ENCODE measurements at places on chromosomes 5 and 9.

DNA sequence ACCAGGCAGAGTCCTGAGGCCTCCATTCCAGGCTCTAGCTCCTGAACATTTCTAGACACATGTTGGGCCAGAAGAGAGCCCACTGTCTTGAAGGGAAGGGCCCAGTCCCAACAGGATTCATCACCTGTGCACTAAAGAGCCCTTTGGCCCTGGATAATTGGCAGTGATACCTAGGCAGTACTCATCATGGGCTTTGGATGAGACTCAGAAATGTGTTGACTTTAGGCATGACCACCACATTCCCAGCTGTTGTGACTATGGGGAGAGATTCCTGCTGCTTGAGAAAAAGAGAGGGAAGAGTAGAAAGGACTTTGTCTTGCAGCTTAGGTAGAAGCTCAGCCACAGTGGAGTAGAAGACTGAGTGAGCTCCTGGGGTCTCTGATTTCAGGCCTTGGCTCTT, 138.4 kb upstream of the DAPK1 start:
- DNase-seq = no peak

GRCh38 chr5:74369173-74369572, 271.4 kb downstream of the ENC1 start:
- no peak for DNase-seq

- DNase-seq = no peak
These were observed 6.2 kb upstream of the ST6GALNAC4 start for GRCh38 chr9:127923046-127923445.

GRCh38 chr9:34690983-34691935, at the start of gene CCL19:
Gene CCL19 (minus strand): TSS chr9:34691276. CDS start chr9:34691139, 137 bp downstream.
- DNase-seq = no peak

GRCh38 chr5:53350368-53350767, 130.1 kb upstream of the FST start:
- no peak for DNase-seq

- no peak for DNase-seq
These were observed 5.2 kb upstream of the SLC27A4 start for GRCh38 chr9:128335161-128335560.

DNA sequence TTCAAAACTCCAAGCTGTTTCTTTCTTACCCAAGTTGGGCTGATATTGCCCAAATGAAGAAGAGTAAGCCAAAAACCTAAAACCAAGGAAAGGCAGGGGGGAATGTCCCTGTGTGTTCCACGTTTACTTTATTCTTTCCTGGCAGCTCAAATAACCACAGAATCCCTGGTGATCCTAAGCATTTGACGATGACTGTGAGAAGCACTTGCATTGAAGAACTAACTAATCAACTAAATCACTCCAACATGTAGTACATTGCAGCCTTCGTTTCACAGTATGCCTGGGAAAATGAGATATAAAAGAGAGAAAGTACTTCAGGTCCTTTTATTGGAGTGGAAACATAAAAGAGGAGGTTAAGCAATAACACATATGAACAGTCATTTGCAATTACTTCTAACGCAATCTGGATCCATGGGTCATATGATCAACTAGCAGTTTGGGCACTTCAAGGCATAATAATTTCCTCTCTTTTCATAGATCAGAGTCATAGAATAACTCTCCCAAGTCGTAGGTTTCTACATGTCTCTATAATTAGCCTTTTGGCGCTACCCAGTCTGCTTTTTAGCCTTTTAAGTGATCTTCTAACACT, 338.4 kb downstream of the TMEM167A start:
- DNase-seq = no peak

DNA sequence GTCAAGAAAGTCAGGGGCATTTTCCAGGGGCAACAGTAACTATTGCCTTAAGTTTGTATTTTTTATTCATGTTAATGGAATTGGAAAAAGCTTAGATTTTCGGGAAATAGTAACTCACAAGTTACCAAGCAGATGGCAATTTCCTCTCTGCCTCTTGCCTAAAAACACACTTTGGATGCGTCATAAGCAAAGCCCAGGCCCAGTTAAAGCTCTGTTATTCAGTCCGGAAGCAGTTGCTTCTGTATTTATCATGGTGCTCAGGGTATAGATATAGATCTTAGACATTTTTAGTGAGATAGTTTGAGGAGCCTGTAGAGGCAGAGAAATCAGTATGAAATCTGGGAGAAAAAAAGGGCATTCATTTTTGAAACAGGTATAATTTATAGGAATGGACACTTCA, 260.3 kb upstream of the TNC start:
- DNase-seq = no peak

- no peak for DNase-seq
These were observed 825.0 kb downstream of the TLR4 start for GRCh38 chr9:118529210-118529609.

DNA sequence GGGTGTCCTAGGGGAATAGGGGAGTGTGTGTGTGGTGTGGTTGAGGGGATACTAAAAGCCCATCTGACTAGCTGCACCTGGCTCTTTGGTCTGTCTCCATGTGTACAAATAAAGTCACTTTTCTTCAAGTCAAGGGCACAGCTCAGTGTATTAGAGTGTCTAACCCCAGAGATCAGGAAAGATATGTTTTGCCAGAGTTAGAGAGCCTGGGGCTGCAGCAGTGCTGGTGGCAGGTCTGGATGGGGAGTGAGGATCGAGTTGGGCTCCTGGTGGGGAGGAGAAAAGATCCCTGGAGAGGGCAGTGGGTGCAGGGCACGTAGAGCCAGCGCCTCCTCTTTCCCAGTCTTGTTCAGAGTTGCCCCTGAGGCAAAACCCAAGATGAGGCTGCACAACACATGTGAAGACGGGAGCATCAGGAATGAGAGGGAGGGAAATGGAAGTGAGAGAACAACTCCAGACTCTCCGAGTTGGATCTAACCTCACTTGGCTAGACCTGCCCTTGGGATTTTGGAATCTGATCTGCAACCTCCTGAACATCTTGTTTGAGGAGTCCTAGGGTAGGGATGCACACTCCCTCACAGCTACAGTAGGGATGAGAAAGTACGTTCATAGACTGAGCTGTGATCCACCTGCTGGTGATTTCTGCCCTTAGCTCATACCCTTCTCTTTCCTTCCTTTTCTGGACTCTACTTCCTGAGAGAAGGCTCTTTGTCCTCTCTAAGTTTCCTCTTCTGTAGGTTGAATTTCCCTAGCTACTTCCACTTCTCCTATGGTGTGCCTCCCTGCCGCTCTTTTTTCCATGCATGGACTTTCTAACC, 309.9 kb downstream of the ZSWIM6 start:
- DNase-seq = no peak

GRCh38 chr9:109454041-109454440, 44.1 kb downstream of the PTPN3 start:
- no peak for DNase-seq

GRCh38 chr5:30752015-30752414, 441.5 kb upstream of the CDH6 start:
- no peak for DNase-seq

GRCh38 chr9:93127395-93127911, 6.6 kb downstream of the NINJ1 start:
- peak; percentile 6 for DNase-seq

DNA sequence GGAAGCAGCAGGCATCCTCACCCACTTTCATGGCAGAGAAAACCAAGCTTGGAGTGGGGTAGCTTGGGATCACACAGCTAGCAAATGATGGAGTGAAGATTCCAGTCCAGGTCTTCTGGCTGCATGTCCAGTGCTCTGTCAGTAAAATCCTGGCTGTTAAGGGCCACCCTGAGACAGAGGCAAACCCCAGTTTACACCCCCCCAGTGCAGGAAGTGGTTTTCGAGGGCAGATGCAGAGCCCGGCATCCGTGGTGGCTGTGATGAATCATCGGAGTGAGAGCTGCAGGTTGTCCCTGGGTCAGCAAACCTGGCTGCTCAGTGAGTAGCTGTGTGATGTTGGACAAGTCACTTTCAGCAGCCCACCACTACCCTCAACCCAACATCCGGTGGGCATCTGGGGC, 115.4 kb downstream of the RGS3 start:
- peak; percentile 69 for DNase-seq

DNA sequence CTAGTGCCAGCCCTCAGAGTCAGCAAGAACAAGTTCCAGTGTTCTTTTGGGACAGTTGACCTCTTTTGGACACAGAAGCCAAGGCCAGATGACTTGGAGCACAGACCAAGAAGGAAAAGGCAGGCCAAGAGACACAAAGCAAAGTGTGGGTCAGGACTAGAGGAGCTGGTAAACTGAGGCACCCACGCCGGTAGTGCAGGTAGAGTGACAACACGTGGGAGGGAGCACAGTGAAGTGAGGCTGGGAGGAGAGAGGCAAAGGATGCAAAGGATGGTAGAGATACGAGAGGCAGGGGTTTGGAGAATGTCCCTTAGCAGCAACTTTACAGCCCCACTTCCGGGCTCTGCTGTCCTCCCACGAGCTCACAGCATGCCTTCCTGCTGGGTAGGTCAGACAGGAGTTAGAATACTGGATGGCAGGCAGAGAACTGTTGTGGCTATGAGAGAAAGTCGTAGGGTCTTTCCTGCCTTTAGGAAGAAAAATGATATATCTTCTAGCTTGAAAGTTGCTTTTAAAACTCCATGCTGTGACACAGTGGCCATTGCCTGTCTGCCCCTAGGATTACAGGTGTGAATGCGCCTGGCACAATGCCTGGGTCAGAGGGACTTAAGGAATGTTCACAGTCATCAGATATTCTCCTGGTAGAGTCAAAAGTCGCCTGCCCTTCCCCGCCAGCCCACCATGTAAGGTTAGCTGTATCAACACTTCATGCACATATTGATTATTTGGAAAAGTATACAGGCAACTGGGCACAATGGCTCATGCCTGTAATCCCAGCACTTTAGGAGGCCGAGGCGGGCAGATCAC, 97.9 kb downstream of the PDE8B start:
- DNase-seq = no peak

DNA sequence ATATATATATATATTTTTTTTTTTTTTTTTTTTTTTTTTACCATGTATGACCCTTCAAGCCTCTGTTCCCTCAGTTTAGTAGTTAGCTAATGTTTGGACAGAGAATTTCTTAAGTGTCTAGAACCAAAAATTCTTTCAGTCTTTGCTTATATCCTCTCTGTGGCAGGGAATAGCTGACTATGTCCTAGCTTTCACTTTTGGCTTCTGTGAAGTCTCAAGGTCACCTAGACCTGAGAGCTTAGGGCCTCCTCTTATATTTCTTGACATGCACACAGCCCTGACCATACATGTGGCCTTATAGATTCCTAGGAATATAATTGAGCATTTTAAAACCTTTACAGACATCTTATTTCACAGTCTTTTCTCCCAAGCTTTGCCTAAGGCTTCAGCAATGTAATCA, 930.8 kb upstream of the CDH9 start:
- DNase-seq = no peak

GRCh38 chr9:108278341-108278740, 577.4 kb downstream of the ACTL7B start:
- no peak for DNase-seq

DNA sequence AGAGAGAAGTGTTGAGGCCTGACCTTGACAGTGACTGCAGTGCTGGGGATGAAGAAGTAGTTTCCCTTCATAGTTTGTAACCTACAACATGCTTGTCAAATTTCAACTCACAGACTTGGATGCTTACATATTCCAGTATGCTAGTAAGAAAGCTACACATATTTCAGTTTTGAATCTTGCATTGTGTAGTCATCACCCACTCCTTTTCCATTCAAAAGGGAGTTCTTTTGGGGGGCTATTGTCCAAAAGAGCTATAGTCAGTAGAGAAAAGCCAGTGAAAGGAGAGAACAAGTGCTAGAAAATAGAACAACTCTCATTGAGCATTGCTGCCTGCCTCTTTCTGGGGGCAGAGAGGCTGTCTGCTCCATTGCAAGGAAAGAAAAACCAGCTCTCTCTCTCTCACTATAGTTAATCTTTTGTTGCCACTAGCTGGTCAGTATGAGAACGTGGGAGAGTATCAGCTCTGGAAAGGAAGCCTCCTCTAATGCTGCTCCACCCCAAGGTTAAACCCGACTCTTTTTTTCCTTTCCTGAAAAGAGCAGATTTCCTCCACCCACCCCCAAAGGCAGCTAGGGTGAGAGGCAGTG, 7.3 kb downstream of the ASTN2 start:
- no peak for DNase-seq

GRCh38 chr9:652914-653313, 188.6 kb upstream of the DMRT1 start:
- no peak for DNase-seq

DNA sequence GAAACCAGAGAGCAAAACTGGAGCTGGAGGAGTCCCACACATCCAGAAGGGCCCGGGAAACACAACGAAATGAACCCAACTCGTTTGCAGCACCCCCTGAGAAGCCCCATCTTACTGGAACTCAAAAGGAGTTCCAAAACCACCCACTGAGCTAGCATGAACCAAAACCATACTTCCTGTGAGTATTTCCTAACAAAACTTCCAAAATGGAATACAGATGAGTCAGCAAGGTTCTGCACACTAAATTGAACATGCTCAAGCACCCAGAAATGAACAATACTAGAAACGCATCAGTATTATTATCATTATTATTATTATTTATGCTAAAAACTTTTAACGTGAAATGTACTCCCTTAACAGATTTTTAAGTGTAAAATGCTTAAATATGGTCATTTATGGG, 8.0 kb upstream of the SPOCK1 start:
- no peak for DNase-seq

Measured in T-helper 1 cell (primary cell).